ENCODE measurements at places on chromosomes 1 and 21.

DNA sequence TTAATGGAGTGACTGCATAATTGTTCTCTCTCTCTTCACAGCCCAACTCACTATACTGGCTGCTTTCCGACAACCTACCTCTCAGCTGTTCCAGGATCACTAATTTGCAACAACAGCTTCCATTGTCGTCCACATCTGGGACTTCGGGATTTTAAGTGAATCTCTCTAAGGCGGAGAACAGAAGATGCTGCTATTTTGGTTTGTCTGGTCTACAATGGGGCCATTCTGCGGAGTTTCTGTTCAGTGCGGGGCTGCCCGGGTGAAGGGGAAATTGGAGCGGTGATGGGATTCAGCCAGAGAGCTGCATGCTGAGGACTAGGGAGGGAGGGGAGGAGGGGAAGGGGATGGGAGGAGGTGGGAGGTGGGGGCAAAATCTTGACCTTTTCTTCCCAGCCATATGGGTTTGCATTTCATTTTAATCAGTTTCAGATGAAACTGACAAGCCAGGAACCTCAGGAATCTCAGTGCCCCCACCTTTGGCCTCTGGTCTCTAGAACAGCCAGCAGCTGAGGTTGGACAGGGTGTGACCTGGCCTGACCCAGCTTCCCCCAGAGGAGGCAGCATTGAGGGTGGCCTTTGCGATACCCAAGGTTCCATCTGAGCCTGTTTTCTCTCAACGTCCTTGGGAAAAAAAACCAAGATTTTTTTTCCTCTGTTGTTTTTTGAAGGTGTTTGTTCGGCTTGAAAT lies 6.9 kb upstream of the SRP9 start:
- DNase-seq, result no peak

DNA sequence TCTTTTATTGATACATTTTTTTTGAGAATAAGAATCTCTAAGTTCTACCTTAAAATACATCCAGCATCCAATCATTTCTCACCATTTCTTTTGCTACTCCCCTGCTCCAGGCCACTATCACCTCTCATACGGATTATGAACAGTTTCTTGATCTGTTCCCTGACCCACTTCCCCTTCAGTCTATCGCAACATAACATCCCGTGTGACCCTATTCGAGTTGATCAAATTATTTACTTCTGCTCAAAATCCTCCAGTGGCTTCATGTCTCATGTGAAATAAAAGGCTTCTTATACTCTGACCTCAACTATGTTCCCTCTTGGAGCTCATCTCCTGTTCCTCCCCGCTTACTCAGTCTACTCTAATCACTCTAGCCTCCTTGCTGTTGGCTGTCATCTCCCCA lies 5.2 kb downstream of the ALG14 start:
- DNase-seq, result no peak

GRCh38 chr1:16970132-16970910 lies 10.1 kb downstream of the MFAP2 start:
- DNase-seq, result no peak

DNA sequence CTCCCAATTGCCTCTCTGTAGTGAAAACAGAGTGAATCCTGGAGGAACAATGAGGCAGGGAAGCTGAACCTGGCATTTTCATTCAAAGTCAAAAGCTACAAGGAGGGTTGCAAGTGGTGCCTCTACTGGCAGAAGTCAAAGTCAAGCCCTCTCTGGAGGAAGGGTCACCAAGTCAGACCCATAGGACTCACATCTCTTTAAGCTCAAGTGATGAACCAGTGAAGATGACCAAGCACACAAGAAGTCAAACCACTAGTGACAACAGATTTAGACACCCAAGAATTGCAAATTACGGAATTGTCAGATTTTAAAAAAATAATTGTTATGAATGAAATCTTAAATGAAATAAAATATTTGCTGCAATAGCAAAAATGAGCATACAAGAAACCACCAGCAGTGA lies 81.1 kb upstream of the ATP1B1 start:
- no peak for DNase-seq

GRCh38 chr21:45576838-45577737 lies 34.8 kb upstream of the SLC19A1 start:
- no peak for DNase-seq
